Stimulated activated naive CD4-positive, alpha-beta T cell (primary cell): ENCODE measurements at places on chromosomes 13 and 19.

GRCh38 chr19:7993560-7993959, 11.9 kb downstream of the ELAVL1 start:
- no peak for DNase-seq

GRCh38 chr19:50167314-50167721, 4.2 kb upstream of the IZUMO2 start:
- no peak for DNase-seq

- no peak for DNase-seq
Observed at GRCh38 chr13:29847501-29847983, 2.9 kb downstream of the UBL3 start.

GRCh38 chr19:4922530-4923275, 13.4 kb downstream of the UHRF1 start:
- no peak for DNase-seq

GRCh38 chr19:14411161-14411937, 7.8 kb downstream of the DDX39A start:
- DNase-seq, result no peak

GRCh38 chr13:113184568-113185440, 23.7 kb downstream of the PCID2 start:
- DNase-seq, result no peak

DNA sequence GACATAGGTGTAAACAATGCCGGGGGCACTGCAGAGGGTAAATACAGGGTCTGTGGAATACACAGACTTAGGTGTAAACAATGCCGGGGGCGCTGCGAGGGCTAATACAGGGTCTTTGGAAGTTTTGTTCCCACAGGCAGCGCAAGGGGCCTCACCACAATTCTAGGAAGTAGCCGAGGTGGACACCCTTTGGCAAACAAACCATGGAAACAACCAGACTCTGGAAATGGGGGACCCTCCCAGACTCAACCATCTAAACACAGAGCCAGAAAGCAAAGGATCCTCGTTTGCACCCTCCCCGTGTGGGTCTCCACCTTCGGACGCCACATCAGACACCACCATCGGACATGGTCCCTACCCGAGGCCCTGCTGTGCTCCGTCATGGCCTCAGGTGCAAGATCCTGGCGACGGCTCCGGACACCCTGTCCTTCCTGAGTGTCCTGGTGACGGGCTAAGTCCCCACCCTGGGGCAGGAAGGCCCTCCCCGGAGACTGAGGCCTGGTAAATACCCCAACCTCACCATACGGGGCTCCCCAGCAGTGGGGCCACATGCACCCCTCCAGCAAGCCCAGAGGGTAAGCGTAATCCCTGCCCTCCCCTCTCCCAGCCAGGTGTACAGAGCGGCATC, 16.7 kb upstream of the PLPP2 start:
- DNase-seq, result no peak

GRCh38 chr13:68608147-68608546, 1378.0 kb upstream of the PCDH9 start:
- no peak for DNase-seq
